ENCODE measurements at places on chromosomes 5 and 9.

GRCh38 chr5:56303511-56303910 lies 70.4 kb upstream of the ANKRD55 start:
- no peak for DNase-seq

GRCh38 chr5:103298117-103298516 lies 39.6 kb downstream of the MACIR start:
- no peak for DNase-seq

DNA sequence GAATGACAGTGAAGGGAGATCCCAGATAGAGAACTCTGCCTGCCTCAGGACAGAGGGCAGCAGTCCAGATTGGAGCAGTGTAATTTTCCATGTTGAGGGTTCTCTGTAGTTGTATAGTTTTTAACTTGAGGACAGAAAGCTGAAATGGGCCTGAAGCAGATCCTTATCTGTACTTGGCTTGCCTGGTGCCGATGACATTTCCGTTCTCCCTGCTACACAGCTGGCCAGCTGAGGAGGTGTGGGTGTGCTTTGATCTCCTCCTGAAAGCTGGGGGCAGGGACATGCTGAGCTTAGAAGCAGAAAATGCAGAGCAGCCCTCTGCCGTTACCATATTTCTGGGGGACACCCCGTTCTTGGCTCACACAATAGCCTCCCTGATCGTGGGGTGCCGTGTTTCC lies 10.5 kb downstream of the GLRX start:
- DNase-seq = peak; percentile 47

DNA sequence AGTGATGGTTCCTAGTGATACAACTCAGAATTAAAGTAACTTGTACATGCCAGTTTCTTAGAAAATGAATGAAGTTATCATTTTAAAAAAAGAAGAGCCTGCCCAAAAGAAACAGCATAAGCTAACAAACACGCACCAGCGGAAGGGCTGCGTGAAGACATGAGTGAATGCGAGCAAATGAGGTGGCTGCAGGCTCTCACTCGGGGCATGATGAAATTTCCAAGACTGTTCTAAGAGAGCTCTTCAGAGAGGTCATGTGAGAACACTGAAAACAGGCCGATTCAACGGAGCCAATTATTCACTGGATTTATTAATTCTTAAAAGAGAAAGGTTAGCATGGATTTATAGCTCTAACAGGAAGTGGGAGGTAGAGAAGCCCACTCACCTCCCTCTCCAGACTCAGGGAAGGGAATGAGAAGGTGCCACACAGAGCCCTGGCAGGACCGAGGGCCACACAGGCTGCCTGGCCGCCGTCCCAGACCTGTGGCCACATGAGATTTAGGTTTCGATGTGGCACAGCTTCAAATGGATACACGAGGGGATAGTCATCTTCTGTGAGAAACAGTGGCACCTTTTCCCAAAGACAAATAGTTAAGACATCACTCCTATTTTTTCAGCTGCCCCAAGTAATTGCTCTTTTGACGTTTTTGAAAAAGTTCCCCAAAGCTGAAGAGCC lies 55.5 kb downstream of the HABP4 start:
- DNase-seq = peak; percentile 81

GRCh38 chr5:116013936-116014335 lies 18.3 kb upstream of the ARL14EPL start:
- DNase-seq = no peak

DNA sequence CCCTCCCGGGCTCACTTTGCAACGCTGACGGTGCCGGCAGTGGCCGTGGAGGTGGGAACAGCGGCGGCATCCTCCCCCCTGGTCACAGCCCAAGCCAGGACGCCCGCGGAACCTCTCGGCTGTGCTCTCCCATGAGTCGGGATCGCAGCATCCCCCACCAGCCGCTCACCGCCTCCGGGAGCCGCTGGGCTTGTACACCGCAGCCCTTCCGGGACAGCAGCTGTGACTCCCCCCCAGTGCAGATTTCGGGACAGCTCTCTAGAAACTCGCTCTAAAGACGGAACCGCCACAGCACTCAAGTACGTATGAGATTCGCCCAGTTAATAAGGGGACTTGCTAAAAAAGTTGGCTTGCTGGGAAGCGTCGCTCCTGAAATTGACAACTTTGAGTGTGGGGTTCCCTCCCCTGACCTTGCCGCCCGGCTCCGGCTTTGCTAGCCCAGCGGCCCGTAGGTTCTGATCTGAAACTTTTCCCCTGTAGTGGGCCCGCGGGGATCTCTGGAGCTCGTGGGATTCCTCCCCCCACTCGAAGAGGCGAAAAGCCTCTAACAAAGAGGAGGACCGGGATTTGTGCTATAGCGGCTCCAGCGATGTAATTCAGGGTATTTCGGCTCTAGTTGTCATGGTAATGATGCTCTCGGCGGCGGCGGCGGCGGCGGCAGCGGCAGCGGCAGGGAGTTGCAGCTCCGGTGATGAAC lies 572 bp downstream of the NR4A3 start:
- DNase-seq = peak; percentile 39

DNA sequence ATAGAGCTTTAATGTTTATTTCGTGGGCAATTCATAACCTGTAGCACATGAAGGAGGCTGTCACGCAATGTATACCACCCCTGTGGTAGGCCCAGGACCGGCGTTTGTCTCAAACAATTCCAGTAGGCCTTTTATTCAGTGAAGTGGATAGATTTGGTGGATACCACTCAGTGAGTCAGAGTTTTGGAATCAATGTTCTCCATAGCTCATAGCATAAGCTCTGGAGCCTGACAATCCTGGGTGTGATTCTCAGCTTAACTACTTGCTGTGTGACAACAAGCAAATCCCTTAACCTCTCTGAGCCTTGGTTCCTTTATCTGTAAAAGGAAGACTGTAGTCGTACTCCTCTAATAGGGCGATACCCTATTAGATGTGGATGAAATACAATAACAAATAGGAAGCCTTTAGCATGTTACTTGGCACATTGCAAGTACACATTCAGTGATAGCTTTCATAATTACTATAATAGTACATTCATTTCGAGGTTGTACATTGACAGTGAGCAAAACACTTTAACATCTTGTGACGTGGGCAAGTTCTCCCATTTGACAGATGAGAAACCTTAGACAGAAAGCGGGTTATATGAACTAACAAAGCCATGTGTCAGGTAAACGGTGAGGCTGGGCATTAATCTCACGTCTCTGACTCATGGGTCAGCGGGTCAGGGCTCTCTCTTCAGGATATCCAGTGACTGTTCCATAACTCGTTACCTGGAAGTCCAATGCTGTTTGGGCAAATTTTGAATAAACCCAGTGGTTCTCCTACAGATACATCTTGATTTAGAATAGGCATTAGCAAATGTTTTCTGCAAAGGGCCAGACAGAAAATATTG lies 130.8 kb downstream of the C9orf152 start:
- DNase-seq = peak; percentile 70
